ENCODE measurements at places on chromosomes 2 and 18.
A peak's percentile ranks its signal among the peaks of the same experiment; 100 is the strongest.

- DNase-seq, result no peak
Measured at GRCh38 chr2:45994060-45994459, 303.1 kb upstream of the EPAS1 start.

DNA sequence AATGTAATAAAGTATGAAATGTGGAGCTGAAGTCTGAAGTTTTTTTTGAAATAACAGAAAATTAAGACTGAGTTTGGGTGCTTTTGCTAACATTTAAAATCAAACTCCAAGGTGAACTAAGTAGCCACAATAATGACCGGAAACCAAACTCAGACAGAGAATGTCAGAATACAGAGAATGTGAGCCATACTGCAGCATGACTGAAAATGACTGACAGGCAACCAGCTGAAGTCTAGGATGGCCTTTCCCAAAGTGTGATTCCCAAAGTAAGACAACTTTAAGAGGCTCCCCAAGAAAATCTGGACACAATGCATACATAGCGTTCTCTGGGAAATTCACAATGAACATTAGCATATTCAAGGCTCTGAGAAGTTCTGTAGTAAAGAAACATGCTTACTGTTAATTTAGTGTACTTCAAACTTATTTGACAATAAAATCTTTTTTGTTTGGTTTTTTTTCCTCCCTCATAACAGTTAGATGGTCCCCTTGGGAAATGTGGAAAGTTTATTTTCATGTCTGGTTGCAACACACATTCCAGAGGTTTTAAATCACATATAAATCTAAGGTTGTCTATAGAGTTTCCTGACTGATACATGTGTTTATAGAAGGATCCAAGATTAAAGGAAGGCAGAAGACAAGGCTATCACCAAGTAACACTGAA, 28.6 kb downstream of the PLA2R1 start:
- no peak for DNase-seq

- DNase-seq, result no peak
Measured at GRCh38 chr2:14907014-14907612, 274.6 kb downstream of the LRATD1 start.

DNA sequence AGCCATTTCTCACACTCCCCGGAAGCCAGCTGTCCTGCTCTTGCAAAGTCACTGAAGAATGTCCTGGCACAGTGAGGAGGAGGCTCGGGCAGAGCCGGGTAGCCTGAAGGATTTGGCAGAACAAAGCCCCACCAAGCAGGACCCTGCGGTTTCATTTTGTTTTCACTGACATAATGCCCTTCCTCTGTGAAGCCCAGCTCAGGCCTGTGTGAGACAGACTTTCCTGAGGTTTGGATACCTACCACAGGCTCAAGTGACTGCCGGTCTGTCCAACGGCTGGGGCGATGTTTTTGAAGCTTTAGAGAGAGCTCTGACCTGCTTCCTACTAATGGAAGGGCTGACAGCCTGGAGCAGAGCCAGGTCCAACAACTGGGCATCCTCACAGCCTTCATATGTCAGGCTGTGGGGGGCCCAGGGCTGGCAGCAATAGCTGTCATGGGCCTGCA, 99.8 kb upstream of the FZD7 start:
- peak; percentile 14 for DNase-seq

DNA sequence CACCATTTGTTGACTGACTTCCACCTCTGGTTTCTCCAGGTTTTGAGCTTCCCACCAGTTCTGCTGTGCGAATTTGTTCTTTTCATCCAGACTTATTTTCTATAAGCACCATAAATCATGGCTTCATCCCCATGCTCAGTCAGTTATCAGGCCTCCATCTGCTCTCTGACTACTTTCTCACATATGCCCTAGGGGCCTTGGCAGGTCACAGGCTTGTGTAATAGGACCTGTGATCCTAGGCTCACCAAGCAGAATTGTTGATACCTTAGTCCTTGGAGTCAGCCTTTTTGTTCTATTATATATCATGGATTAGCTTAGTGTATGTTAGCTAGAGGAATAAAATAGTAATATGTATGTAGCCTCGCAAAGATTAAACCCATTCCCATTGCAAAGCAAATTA, 284.2 kb upstream of the TANK start:
- no peak for DNase-seq

DNA sequence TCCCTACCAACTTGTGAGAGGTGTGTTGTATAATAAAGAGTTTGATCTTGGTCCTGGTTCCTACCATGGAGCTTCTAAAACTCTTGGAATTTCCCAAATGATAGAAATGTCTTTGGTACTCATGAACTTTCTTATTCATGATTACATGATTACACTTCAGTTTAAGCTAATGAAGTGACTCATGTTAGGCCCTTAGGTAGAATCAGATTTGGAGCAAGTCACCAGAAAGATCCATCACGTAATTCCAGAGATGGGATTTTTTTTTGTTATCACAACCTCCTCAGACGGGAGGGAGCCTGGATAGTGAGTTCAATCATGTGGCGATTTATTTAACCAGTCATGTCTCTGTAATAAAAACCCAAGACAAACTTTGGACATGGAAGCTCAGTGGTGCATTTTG, 1287.6 kb upstream of the ZEB2 start:
- no peak for DNase-seq

DNA sequence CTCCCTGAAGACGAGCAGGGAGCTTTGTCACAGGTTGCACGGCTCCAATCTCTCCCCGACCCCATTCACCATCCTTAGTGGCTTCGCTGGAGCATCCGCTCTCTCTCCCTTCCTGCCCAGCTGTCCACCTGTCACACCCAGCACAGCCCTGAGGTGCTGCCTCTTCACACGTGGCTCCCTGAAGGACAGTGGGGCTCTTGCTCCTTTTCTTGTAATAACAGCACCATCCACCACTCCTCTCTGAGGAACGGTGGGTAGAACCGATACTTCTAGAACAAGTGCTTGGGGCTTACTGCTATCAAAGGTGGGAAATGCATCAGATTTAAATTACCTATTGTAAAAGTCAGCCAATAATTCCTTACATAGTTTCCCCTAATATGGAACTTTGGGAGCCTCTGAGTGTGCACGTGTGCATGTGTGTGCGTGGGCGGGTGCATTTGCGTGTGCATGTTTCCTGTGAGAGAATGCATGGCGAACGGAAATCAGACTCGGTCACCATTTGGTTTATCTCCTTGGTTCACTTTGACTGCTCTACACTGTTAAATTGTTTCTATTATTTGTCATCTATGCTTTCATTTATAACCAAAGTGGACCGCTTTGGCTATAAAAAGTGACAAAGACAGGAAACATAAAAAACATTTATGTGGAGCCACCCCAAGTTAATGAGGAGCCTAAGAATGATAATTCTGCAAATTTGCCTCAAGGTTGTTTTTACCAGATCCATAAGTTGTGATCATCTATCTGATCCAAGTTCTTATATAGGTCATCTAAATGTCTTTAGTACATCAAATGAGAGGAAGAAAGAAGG, 39.1 kb downstream of the KLHL29 start:
- DNase-seq, result no peak

DNA sequence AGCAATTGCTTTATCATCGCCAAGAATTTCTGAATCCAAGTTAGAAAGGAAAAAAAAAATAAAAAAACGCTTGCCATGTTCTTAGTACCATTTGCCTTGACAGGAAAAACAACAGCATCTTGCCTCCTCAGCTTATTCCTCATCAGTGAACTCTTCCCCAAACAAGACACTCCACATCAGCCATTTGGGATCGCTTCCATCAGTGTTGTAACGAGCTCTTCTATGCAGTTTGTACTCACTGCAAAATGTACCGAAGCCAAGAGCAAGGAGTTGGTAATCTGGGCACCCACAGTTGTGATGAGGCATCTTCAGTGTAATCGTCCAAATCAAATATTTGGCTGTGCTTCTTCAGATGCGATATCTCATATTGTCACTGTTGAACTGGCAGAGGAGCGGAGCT, 503.7 kb downstream of the TMEM182 start:
- DNase-seq, result no peak

DNA sequence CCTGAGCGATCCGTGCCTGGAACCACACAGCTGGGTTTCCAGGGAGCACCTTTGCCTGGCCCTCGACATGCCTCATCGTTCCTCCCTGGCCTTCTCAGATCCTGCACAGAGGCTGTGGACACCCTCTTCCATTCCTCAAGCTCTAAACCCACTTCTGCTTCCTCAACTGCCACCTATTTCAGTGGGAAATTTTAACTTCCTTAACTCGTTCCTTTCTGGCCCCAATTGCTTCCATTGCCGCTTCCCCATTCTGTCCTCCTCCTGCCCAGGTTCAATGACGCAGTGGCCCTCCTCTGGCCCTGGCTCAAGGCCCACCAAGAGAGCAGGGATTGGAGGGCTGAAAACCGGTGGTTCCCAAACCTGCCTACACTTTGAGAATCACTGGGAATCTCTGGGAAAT, 4.8 kb upstream of the B3GNT7 start:
- no peak for DNase-seq

DNA sequence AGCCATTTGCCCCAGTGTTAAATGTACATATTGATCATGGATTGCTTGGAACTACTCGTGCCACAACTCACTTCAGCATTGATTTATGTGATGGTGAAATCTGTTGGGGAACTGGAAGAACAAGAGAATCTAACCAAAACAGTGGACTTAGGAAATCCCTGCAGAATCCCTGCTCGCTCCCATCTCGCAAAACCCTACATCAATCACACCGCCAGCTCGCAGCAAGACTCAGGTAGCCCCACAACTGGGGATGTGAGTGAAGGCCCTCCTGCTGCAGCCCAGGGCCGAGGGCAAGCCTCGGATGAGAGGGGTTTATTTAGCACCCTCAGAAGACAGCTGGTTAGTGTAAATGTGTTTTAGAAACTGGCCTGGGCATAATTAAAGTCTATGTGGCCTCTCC, 171.6 kb downstream of the ANAPC1 start:
- no peak for DNase-seq

GRCh38 chr2:192886636-192887035, 691.9 kb upstream of the TMEFF2 start:
- DNase-seq, result no peak

DNA sequence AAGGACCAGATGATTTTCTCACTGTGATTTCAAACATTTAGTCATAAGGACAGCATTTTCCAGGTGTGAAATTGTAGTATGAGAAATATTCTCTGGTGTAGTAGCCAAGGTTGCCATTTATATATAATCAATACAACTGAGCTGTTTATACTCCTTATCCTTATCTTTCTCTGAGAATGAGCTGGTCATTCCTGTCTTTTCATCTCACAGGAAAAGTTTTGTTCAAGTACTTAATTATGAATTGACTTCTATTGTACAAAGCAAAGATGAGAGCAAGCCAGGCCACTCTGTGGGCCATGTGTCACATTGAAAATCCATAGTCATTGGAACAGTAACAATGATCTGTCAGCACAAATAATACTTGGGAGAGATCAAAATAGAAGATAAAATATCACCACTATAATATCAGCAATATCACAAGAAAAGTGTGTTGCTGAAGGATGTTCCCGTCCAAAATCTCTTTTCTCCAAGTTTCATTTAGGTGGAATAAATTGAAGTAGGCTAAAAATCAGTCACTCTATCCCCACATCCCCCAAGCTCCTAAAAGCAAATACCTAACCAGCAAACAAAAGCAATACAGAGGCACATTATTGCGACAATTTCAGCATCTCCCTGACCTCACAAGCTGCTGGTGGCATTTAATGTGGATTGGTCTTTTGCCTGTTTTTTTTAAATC, 2.1 kb downstream of the RIT2 start:
- DNase-seq, result no peak

- DNase-seq, result no peak
Measured at GRCh38 chr2:193583638-193584400, 1389.1 kb upstream of the TMEFF2 start.

DNA sequence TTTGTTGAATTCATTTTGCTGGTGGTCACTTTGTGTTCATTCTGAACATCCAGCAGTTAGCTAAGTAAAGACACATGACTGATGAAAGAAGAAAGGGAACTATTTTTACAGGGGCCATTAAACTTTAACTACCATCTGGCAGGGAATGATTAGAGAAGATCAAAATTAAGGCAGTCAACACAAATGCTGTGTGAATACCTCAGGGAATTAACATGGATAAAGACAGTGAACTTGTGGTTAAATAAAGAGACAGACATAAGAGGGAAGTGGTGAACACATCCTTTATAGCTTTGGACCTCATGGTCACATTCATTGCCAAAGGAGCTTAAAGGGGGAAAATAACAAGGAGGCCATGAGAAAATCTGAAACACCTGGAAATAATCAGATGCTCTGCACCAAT, 52.6 kb upstream of the ATP5MC3 start:
- DNase-seq, result no peak

- no peak for DNase-seq
Measured at GRCh38 chr18:75533950-75534349, 106.4 kb upstream of the SMIM21 start.

DNA sequence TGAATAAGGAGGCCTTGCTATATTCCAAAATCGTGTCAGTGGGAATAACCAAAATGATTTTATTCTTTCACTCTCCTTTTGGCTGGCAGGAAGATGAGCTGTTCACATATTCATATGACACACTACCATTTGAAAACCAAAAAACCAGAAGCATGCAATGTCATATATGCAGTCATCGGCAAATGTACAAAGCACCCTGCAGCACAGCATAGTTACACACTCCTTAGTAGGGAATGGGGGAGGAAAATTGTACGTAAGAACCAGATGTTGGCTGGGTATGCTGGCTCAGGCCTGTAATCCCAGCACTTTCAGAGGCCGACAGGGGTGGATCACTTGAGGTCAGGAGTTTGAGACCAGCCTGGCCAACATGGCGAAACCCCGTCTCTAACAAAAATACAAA, 176.6 kb downstream of the GFPT1 start:
- DNase-seq, result no peak

DNA sequence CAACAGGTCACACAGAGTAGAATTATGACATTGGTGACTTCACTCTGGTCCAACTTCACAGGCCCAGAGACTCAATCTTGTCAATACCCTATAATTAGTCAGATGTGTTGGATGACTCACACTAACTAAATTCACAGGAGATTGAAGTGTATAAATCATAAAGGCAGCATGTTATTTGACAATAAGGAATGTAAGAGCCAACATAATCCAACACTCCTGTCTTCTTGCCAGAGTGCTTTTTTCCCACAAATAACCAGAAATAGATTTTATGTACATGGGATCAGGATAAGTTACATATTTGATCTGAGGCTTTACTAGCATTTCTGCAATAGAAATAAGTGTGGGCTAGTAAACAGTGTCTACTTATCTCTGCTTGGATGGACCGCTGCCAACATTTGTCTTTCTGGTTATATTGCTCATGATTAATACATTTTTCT, 42.2 kb upstream of the ZSWIM2 start:
- DNase-seq, result no peak

DNA sequence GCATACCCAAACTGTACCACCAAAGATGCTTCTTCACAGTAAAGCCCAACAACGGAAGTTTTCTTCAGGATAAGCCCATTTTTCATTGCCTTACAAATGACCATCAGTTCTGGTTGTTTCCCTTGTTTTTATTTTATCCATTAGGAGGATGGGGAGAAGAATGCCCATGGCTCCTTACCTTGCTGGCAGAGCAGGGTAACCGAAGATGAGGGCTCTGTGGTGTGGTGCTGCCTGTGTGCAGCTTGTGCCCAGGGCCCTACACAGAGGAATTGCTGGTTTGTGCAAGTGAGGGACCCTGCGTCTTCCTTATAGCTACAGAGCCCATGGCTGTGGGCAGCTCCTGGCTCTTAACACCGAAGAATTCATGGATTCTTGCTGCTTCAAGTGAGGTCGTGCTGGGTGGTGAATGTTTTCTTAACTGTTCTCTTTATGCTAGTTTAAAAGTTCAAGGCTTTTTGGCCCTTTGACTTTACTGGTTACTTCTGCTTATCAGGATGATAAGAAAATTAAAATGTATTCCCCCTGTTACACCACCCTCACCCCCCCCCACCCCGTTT, 110.6 kb downstream of the MAP4K4 start:
- no peak for DNase-seq

All from AG04449 (cell line).